NCI-H1105 treated with DMSO at 0.1 percent for 48 hours (cell line): ENCODE measurements at places on chromosomes 6 and 20.
A peak's percentile ranks its signal among the peaks of the same experiment; 100 is the strongest.

DNA sequence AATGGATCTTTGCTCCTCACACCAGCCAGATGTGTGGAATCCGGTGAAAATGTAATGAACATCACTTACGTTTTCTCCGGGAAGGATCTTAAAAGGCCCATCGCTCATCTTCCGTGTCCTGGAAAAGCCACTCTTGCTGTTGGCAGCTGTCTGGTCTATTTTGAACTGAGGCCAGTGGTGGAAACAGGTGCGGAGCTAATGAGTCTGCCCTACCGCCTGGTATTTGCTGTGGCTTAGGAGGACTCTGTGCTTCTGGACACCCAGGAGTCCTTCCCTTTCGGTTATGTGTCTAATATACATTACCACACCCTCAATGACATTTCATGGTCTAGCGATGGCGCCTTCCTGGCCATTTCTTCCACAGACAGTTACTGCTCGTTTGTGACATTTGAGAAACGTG is 264.2 kb upstream of the PREP start:
- no peak for DNase-seq

GRCh38 chr6:6221787-6222535 is 98.5 kb downstream of the F13A1 start:
- no peak for DNase-seq

DNA sequence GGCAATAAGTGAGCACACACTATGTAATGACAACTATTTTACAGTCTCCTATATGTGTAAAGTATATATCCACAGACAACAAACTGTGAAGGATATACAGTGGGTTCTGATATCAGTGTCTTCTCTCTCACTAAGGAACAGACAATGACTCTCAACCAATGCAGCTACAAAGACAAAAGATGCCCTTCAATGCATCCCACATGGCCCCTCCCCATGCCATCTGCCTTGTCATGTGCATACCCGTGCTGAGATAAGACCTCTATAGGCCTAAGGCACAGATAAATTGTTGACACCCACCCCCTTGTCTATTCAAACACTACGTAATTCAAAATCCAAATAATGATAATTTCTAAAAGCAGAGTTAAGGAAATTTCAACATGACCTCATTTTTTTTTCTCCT is 1123.5 kb upstream of the MAP3K7 start:
- no peak for DNase-seq

DNA sequence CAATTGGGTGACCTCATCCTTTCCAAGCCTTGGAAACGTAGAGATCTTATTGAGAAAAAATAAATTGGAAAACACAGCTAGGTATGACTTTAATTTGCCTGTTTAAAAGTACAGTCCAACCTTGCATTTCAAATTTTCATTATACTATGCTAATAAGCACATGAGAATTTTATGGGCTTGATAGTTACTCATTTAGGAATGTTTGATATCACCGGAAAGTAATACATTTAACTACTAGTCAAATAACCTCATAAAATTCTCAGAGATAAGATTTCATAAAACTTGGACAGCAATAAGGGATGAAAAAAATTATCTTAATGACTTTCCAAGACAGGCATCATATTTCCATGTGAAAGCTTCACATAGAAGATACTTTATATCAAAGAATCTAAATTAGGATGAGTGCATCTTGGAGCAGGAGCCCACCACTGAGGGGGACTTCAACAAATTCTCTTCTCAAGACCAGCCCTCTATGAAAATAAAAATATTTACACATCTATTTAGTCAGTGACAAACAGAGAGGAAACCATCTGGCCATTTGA is 236.3 kb downstream of the EPHA7 start:
- DNase-seq = no peak

- no peak for DNase-seq
Measured at GRCh38 chr6:125918681-125919566, 37.6 kb upstream of the HINT3 start.

GRCh38 chr6:102485480-102485879 is 1092.0 kb downstream of the GRIK2 start:
- no peak for DNase-seq

DNA sequence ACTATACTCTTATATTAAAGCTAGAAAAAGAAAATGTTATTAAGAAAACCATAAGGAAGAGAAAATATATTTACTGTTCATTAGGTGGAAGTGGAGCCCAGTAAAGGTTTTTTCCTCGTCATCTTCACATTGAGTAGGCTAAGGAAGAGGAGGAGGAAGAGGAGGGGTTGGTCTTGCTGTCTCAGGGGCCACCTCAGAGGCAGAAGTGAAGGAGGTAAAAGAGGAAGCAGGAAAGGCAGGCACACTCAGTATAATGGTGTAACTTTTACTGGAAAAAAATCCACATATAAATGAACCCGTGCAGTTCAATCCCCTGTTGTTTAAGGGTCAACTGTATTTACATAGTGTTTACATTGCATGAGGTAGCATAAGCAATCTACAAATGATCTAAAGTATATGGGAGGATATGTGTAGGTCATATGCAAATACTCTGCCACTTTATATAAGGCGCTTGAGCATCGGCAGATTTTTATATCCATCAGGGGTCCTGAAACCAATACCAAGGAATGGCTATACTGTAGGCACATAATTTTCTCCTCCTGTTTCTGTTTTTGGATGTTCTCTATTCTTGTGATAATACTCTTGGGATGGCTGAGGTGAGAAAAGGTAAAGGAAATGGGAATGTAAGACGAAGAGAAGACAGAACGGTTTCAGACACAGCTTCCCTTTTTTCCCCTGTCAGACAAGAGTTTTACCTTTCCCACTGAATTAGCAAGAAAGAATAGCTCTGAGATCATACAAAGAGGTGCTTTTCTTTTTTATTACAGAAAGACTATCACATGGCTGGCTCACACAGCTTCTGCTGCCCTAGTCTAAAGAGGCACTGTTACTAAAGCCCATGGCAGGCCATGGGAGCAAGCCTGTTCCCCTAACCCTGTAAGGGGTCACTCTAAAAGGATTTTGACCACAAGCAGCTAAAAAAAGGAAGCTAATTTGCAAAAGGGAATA is 59.9 kb downstream of the NUDT3 start:
- no peak for DNase-seq

DNA sequence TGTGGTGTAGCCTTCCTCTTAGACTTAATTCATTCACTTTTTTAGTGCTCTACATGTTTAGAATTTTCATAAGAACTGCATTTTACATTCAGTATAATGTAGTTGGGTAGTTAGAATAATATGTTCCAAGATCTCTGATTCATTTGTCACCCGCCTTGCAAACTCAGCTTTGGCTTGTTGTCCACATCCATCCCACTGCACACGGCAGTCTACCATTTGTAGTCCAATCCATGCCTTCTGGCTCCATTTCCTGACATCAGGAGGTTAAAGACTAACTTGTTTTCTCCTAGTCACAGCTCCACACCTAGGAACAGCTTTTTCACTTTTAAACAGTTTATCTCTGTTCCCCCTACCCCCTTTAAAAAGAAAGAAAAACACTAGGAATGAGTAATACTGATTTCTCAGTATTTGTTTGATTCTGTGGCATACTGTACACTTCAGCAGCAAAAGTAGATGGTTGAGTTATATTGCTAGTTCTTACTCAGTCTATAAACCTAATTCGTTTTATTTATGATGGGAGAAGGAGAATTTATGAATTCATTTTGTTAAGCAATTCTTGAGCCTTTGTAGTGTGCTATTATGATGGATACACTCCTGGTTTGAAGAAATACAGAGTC is 180.9 kb downstream of the ARID1B start:
- no peak for DNase-seq

GRCh38 chr6:35787266-35788218 is 6.7 kb downstream of the CLPSL1 start:
- no peak for DNase-seq

- DNase-seq = no peak
Measured at GRCh38 chr6:165967810-165968407, 199.7 kb downstream of the TBXT start.

GRCh38 chr6:5710516-5710915 is 296.2 kb downstream of the NRN1 start:
- DNase-seq = no peak

DNA sequence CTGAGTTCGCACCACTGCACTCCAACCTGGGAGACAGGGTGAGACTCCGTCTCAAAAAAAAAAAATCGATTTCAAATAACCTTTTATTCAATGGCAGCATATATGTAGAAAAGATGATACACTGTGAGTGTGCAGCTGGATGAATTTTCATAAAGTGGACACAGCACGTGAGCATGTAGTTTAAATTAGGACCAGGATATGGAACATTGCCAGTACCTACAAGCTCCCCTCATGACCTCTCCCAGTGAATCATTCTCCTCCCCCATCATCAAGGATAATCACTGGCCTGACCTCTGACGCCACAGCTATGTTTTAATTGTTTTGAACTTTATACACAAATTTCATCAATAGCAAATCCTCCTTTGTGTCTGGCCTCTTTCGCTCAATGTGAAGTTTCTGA is 53.8 kb upstream of the HDAC2 start:
- no peak for DNase-seq

DNA sequence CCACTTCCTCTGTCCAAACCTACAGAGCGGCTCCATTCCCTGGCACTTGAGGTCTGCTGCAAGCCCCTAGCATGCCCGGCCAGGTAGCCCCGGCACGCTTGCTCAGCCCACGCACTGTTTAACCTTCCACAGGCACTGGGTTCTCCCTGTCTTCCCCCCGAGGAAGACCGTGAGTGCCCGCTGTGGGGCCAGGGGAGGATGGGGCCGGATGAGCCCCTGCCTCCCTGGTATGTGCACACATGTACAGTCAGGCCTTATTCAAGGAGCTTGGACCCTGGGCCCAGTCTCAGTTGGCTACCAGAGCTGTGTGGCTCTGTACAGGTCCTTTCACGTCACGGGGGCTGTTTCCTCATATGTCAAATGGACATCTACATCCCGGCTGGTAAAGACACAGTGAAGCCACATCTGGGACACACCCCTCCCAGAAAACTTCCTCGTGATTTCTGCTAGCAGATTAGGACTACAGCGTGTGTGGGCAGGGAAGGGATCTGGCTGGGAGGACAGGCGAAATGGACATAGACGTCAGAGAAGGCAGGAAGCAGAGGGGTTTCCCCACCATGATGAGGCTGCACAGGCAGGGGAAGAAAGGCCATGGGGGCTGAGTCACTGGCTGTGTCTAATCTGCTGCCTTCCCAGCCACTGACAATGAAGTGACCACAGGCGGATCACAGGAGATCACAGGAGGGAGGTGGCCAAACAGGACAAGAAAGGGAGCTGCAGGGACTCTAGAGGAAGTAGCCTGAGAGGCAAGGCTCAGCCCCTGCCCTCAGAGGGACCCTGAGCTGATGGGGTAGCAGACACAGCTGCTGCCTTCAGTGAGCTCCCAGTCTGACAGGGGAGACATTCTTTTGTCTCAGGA is 62.9 kb downstream of the MRPL14 start:
- DNase-seq = no peak

GRCh38 chr6:162708971-162709370 is 18.6 kb downstream of the PRKN start:
- DNase-seq = no peak

GRCh38 chr6:109428889-109429477 is 11.4 kb downstream of the PPIL6 start:
- DNase-seq = no peak

DNA sequence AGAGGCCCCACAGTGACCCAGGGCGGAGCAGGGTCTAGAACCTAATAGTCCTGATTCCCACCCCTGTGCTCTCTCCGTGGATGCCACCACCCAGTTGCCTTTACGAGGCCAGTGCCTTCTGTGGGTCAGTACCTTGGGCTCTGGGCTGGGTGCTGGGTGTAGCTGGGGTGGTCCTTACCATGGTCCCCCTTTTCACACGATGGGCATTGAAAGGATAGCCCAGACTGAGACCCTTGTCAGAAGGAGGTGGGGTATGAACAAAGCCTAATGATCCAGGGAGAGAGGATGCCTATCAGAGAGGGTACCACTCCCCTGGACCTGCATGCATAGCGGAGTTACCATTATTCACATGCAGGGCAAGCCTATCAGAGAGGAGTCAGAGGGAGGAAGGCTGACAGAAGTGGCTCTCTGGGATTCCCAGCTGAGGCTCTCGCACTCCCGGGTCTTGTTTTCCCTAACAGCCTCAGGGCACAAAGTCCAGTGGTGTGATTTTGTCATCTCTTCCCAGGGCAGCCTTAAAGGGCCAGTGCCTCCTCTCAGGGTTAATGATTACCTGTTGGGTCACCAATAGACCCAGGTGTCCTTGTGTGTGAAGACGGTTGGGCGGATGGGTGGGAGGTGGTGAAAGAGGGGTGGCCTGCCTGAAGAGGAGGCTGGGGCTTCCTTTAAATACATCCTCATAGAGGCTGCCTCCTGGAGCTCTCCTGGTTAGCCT is 36.2 kb downstream of the VEGFA start:
- no peak for DNase-seq

GRCh38 chr6:316753-317038 is 24.4 kb downstream of the DUSP22 start:
- DNase-seq = no peak

DNA sequence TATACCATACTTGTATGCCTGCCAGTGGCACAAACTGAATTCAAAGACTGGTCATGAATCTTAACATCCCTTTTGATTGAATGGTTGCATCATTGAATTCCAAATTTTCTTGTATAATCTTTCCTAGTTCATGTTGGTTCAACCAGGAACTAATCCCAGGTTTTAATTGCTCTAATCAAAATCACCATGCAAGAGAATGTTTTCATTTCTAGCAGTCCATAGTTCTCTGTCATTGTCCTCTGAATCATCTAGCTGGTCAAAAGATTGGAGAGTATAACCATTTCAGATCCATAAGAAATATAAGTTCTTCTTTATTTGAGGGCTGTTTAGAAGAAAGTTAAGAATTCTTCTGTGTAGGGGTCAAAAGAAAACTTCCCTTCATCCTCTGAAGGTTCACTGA is 57.2 kb downstream of the ZNF292 start:
- DNase-seq = no peak

GRCh38 chr6:4521070-4521469 is 255.1 kb upstream of the CDYL start:
- DNase-seq = no peak

DNA sequence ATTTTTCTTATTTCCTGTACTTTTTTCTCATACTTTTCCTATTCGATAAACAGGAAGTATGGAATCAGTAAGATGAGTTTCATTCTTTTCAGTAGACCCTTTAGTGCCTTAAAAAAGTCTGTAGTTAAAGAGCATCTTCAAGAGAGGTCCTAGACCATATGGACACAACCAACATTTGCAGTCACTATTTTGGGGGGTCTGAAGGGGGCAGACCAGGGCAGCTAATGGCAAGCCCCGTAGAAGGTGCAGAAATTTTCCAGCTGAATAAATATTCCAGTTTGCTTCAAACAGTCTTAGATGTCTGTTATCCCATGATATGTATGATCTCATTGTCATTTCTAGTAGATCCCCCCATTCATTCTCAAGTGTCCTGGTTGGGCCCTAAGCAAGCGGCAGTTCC is 52.8 kb downstream of the MAP3K5 start:
- no peak for DNase-seq

- no peak for DNase-seq
Measured at GRCh38 chr6:144460327-144461095, 175.4 kb downstream of the UTRN start.

GRCh38 chr6:55578537-55579363 is at the start of gene HMGCLL1:
Gene HMGCLL1, minus strand, starts transcription at chr6:55579192. Its CDS starts 137 bp downstream, at chr6:55579055.
- DNase-seq = peak; percentile 87

- no peak for DNase-seq
Measured at GRCh38 chr20:19378058-19378457, 165.6 kb downstream of the SLC24A3 start.
